Stimulated activated CD8-positive, alpha-beta memory T cell treated with anti-CD3 and anti-CD28 coated beads, Interleukin-2, amount 100 ng/mL, for 48 hours (primary cell): ENCODE measurements at places on chromosomes 5 and 9.
A peak's percentile ranks its signal among the peaks of the same experiment; 100 is the strongest.

DNA sequence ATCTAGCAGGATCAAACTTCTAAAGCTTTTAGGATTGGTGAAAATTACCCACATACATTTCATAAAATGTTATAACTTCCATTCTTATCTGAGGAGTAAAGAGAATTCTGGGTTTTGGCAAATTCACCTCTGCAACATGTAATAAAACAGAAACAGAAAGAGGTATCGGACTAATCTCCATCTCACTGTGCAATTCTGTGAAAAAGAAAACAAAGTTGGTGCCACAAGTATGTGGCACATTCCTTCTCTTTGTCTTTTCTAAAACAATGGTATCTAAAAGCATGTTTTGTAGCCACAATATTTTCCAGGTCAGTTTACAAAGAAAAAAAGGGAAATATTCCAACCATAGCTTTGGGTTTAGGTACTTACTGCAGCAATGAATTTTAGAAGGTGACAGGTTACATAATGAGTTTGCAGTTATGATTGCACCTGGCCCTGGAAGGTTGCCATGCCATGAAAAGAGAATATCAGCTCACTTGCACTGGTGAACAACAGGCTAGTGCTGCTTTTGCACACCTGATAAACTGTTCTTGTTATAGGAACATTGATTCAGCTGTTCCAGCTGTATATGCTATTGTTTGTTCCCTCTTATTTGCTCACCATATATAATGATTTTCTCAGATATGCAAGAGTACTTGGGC, 491.3 kb upstream of the MEF2C start:
- no peak for DNase-seq

DNA sequence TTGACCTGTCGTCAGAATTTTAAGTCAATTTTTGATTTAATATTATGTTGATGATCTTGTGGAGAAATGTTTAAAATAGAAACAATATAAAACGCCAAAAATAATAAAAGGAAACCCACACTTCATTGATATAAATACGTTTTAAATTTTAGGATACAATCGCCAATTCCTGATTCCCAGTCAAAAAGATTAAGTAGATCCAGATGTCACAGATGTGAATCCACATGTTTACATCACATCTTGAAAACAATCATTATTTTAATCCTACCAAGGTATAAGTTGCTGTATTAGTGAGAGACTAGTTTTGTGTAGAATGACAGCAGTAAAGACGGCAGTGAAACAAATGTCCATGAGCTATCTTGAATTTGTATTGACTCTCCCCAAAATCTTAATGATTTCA, 4.9 kb downstream of the TAS2R1 start:
- DNase-seq, result no peak

GRCh38 chr5:107806705-107807104, 136.0 kb upstream of the EFNA5 start:
- no peak for DNase-seq

DNA sequence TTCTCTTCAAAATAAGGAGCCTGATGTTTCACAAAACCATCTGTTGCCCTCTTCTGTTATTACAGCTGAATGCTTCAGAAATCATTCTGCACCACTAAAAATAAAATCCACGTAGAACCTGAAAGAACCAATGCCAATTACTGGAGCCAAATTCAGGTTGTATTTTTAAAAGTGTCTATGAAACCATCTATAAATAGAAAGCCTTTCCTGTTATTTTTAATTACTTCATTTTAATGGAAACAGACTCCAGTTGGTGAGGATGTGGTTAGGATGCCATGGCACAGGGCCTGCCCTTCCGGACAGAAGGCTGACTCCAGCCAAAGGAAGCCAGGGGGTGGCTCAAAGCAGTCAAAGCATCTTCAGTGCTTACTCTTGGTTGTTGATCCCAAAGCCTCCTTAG, 119.8 kb downstream of the TENT4A start:
- no peak for DNase-seq

DNA sequence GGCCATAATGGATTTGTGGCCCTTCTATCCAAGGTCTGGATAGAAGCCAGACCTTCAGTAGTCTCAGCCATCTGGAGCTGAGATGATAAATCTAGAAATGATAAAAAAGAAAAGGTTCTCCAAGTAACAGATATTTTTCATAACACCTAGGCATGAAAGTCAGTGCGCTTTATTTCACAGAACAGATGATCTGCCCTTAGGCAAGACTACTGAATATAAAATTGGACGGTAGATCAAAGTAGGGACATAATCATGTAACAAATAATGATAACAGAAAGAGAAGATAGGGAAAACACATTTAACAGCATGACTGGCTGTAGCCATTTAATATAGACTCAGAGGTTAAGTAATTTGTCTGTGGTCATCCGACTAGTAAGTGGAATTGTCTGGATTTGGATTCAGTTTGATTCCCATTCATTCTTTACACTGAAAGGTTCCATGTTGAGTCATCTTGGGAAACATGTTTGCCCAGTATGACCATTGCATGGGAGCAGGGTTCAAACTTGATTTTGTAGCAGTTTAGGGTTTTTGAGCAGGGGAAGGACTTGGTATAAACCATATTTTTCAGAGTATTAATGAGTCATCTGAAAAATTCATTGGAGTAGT, 4.1 kb upstream of the CAVIN4 start:
- DNase-seq, result no peak

- DNase-seq, result no peak
Measured at GRCh38 chr9:128685636-128686489, 3.2 kb upstream of the SET start.

DNA sequence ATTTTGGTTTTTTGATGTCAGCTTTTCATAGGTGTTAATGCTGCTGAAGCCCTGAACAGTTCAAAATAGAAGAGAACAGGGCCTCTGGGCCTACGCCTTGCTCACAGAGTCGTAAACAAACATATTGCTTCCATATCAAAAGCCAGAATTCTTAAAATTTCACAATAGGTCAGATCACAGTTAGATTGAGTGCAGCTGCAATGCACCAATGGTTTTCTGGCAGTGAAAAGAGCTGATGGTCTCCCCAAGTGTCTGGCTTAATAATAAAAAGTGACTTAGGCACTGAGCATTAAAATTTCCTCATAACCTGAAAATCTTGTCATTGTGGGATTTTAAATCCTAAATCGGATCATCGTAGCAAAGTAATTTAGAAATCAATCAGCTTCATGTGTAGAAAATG, 493.0 kb downstream of the CAAP1 start:
- no peak for DNase-seq

- DNase-seq, result no peak
Measured at GRCh38 chr5:132406144-132406783, 36.8 kb downstream of the SLC22A5 start.

- DNase-seq, result no peak
Measured at GRCh38 chr5:991472-992267, 16.9 kb upstream of the NKD2 start.

DNA sequence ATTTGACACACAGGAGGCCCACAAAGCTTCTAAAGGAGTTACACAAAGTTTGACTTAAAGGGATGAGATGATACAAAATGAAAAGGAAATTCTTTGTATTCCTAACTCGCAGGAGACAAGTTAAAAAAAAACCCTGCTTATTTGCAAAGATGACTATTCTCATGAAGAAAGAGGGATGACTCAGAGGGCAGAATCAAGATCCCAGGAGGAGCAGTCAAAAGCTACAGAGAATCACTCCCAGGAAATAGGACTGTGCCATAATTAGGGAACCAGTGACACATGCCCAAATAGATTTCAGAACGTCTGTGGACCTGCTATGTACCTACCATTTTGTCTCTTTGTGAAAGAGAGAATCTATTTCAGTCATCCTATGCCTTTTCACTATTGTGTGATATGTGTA, 103.5 kb upstream of the ARRDC3 start:
- no peak for DNase-seq

DNA sequence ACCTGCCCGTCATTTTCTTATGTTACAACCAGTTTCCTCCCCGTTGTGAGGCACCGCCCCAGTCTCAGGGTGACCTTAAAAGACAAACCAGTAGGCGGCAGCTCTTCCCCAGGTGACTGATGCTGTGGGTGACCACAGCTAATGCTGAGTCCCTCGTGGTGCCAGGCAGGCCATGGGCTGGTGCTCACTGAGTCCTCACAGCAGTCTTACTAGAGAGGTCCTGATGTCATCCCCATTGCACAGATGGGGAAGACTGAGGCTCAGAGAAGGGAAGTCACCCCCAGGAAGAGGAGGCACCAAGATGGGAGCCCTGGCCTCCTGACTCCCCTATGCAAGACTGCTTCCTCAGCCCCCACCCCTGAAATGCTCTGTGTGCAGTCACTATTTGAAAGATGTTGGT, 978 bp downstream of the CFAP157 start:
- peak; percentile 12 for DNase-seq

- no peak for DNase-seq
Measured at GRCh38 chr5:80213466-80213865, 42.4 kb downstream of the SERINC5 start.

DNA sequence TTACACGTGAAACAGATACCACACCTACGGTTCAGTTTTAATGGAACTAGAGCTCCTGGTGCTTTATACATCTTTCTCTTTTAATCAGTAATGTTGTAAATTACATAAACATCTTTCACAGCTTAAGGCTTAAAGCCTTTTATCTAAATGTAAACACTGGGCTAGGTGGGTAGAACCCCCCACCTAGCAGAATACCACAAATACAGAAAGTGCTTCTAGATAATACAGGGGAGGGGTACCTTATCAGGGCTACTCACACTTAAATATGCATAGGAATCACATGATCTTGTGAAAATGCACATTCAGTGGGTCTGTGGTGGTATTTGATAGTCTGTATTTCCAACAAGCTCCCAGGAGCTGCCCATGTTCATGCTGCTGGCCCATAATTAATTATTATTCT, 256.4 kb upstream of the TARS1 start:
- no peak for DNase-seq

- no peak for DNase-seq
Measured at GRCh38 chr5:150589862-150590601, 50.4 kb upstream of the SYNPO start.

- DNase-seq, result no peak
Measured at GRCh38 chr5:76204713-76205112, 121.5 kb downstream of the SV2C start.

GRCh38 chr5:10229306-10230048, 20.2 kb downstream of the ATPSCKMT start:
- DNase-seq, result no peak

- no peak for DNase-seq
Measured at GRCh38 chr5:128667751-128668150, 129.7 kb upstream of the FBN2 start.

- DNase-seq, result no peak
Measured at GRCh38 chr5:111252799-111253545, 28.8 kb downstream of the CAMK4 start.

GRCh38 chr9:84463272-84463671, 122.7 kb upstream of the SLC28A3 start:
- DNase-seq, result no peak

DNA sequence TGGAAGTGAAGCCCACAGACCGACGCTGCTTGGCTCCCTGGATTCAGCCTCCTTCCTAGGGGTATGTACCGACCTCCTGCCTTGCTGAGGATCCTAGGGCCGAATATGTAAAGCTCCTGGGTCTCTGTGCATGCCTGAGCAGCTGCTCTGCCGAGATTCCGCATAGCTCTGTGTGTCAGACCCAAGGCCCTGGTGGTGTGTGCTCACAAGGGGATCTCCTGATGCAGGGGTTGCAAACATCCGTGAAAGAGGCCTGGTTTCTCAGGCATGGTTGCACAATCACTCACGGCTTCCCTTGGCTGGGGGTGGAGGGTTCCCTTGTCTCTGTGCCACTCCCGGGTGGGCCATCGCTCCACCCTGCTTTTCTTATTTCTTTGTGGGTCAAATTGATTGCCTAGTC, 19.9 kb upstream of the SVEP1 start:
- DNase-seq, result no peak

- no peak for DNase-seq
Measured at GRCh38 chr9:79670269-79670961, 98.7 kb downstream of the TLE4 start.

DNA sequence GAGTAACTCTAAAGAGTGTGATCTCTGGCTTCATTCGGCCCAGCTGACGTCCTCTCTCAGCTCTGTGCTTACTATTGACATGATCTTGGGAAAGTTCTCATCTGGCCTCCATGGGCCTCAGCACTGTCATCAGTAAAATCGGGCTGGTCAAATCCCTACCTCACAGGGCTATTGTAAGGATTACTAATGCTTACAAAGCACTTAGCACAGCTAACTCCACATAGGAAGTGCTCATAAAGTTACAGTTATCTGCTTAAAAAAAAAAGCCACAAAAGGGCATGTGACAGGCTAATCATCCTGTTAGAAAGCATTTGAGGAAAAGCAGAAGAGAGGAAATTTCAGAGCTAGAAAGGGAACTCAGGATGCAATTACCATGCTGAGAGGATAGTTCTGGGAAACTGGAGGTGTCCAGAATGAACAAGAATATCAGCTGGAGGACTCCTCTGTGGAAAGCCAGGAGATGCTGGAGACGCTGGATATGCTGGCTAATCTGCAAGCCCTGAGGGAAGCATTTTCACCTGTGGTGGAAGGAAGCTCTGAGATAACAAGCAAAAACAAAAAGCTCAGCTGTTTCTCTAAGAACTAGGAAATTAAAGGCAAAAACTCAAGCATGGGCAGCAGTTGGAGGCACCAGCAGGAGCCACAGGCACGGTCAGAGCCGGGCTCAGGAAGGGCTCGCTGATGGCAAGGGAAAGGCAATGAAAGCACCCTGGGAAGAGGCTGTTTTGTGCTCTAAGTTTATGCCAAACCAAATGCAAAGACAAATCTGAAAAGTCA, 4.4 kb upstream of the BHMT start:
- no peak for DNase-seq

GRCh38 chr5:129858131-129858675, 46.1 kb upstream of the CHSY3 start:
- no peak for DNase-seq

DNA sequence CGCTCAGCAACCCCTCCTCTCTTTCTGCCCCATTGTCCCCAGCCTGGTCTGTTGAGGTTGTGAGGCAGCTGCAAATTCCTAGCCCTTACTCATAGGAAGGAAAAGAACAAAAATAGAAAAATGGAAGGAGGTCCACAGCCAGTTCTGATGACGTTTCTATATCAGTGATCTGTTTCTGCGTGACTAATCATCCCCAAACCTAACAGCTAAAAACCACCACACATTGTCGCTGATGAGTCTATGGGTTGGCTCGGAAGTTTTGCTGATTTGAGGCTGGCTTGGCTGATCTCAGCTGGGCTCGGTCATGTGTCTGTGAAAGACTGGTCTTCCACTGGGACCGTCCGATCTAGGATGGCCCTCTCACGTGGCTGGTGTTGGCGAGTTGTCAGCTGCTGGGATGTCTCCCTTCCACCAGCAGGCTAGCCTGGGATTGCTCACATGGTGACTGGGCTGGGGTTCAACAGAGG, 200.6 kb upstream of the ZNF618 start:
- DNase-seq, result no peak
